Calu3 (cell line): ENCODE measurements at places on chromosomes 1 and 21. TPM values are rescaled to one million over a fixed set of nuclear protein-coding genes. Genes with fewer than 3 reads are reported as not detected.
A peak's percentile ranks its signal among the peaks of the same experiment; 100 is the strongest.

GRCh38 chr1:217437376-217437775, 193.5 kb downstream of the GPATCH2 start:
- no peak for DNase-seq

GRCh38 chr1:201946224-201946908, at the start of gene LMOD1:
LMOD1 (minus strand) TSS chr1:201946548; CDS start chr1:201946340, 208 bp downstream.
- peak; percentile 76 for DNase-seq

DNA sequence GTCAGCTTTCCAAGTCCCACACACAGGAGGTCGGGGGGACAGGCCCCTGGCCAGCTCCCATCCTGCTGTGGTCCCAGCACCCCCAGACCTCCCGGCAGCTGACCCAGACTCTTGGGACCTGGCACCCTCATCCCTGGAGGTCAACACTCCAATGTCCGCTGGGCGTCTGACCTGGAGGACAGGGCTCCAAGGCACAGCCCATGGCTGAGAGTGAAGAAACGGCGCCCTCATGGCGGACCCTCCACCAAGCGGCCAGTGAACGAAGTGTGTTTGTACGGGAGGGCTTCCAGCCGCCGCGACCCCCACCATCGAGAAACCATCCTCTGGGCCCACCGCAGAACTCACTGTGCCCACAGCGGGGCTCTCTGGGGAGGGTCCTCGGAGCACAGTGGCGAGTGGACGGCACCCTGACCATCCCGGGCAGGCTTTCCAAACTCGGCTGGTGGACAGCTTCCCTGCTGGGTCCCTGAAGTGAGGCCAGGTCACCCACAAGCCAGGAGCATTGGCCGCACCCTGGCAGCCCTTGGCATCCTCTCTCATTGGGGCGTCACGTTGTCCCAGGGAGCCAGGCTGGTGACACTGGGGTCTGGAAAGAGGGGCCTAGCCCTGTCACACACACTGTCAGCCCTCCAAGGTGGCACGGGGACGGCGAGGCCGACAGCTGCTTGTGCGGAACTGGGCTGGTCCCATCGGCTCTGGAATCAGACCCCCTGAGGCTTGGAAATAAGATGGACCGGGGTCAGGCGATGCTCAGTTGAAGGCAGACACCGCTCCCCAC, 47.8 kb upstream of the COL6A2 start:
- DNase-seq = no peak

DNA sequence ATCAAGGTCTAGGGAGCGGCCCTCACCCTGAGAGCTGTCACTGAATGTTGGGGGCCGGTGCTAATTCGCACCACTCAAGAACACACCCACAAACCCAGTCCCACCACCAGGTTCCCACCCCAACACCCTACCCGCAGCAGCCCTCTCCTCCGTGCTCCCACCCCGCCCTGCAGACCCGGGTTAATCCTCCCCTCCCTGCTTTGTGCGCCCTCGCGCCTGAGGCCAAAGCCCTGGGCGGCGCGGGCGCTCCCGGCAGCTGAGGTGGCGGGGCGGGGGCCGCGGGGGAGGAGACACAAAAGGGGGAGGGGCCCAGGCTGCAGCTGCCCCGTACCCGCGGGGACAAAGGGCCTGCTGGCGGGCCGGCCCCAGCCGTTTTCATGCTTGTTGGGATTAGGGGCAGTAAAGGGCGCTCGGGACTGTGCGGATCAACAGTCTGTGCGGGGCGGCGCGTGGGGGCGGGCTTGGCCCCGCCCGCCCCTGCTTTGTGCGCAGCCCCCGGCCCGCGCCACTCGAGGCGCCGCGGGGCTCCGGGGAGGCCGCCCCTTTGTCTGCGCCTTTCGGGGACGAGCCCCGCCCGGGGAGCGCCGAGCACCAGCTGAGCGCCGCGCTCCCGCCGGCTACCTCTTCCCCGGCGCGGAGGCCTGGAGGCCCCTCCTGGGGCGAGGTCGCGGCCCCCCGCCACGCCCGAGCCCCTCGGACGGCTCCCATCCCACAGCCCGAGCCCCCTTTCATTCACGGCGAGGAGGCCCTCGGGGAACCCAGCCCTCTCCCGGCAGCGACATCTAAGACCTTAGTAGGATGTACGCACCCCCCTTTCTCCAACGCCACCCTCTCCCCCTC, 10.9 kb downstream of the C1orf216 start:
- peak; percentile 45 for DNase-seq

DNA sequence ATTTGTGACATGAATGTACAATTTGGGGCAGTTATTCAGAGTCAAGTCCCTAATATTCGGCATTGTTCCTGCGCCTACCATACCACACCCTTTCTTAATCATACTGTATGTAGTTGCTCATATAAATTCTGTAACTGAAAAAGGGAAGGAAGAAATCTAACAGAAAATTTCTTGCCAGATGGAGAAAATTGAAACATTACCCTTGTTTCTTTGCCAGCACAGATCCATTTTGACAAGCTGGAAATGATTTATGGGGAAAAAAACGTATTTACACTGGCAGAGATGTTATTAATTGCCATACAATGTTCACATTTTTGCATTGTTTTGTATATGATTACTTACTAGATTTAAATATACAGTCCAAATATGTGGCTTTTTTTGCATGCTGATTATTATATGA, 363.8 kb upstream of the PKN2 start:
- DNase-seq = no peak

DNA sequence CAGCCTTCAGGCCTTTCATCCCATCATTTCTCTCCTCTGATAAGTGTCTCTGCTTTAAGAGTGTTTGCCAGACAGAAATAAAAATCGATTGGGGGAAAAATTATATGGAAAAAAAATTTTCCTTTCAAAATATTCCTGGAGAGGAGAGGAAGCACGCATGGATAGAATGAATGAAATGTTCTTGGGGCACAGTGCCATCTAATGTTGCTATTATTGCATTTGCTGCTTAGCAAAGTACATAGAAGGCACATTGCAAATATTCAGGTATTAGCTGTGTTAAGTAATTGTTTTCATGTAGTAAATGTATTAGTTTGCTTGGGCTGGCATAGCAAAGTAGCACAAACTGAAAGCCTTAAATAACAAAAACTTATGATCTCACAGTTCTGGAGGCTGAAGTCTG, 18.1 kb downstream of the B3GALT5 start:
- DNase-seq = no peak

GRCh38 chr1:8965121-8965820, 19.6 kb downstream of the CA6 start:
- DNase-seq = no peak

DNA sequence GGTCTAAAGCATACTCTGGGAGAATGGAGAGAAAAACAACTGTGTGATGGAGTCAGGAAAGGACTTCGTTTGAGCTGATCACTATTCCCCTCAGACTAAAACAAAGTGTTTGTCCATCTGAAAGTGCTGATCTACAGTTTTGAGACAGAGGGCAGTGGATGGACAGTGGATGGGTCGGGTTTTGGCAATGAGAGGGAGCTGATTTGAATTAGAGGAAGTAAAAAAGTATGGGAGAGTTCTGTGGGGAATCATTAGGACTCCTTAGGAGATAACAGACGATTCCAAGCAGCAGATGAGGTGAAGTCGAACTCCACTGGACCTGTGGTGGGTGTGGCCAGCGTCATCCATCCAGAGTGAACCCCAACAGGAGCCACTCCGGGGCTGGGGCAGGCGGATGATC, 62.3 kb downstream of the PTGS2 start:
- DNase-seq = peak; percentile 19

- DNase-seq = no peak
These were observed 139.8 kb upstream of the CHODL start for GRCh38 chr21:18104802-18105201.

GRCh38 chr1:27527223-27527889, 37.4 kb upstream of the WASF2 start:
- DNase-seq = no peak

Gene AXDND1
- total RNA-seq = 0.50 and 0.64 TPM in 2 replicates

DNA sequence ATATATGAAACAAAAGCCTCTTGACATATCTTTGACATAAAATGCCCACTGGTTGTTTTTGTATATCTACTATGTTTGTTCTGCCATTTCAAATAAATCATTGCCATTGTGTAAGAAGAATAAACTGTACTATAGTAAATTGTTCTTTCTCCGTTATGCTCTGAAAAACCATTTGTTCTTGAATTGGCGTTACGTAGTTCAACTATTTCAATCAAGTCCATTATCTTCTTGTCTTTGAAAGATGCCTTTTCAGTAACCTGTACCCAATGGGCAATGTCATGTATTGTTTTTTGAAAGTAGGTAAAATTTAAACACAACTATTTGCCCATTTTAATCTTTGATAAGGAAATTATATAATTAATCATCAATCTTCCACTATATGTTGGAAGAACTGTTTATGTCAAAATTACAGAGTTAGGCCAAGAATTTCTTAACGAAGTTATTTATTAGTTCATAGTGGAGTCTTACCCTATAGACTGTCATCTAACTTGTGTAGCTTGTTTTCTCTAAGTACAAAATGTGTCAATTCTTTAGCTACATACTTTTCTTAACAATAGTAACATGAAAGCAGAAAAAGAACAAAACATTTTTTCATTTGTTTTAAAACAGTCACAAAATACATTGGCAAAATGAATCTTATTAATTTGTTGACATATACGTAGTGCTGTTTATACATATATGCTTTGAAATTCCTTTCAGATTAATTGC, 294.8 kb downstream of the PTPRC start:
- no peak for DNase-seq

DNA sequence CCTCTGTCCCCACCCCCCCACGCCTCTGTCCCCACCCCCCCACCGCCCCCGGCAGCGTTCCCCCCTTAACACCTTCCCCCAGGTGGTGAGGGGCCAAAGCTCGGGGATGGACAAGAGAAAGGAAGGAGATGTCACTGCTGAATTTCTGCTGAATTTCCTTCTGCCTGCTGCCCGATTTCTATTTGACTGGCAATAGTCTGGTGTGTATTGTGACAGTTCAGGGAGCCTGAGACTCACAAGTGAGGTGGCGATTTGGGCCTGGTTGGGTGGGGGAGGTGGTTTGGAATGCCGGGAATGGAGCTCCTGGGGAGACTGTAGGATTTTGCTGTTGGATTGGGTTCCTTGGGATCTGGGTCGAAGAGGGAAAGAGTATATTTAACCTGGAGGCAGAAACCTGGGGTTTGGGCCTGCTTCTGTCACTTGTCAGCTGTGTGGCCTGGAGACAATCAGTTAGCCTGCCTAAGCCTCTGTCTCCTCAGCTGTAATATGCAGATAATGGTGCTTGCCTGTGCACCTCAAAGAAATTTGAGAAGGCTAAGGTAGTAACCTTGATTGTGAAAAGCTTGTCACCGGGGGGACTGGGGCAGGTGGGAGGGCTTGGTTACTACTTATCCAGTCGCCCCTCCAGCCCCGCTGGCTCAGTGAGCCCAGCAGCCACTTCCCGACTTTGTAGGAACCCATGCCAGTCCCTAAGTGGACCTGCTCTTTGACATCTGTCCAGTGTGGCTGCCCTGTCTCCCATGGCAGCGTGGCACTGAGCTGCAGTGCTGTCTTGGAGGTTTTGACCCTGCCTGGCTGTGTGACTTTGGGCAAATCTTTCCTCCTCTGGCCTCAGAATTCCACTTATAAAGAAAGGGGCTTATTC, 7.7 kb upstream of the LMNA start:
- no peak for DNase-seq

- DNase-seq = no peak
These were observed 604 bp downstream of the FGR start for GRCh38 chr1:27634177-27634984.

Gene LRRC53
- not detected in 2 replicates for total RNA-seq

DNA sequence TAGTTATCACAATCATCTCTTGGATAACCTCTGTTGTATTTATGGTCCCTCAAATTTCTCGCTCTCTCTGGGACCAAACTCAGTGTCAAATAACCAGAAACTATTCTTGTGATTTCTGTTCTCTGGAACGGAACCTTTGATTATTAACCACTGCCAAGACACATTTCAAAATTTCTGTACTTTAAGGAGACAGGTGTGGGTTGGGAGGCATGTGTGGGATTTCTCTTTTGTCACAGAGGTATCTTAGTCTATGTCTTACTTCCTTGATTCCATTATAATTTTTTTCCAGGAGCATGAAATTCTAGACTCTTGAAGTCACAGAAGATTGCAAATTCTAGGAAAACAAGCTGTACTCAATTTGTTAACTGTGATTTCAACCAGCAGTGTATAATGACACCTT, 919.0 kb upstream of the B3GALT2 start:
- no peak for DNase-seq

GRCh38 chr1:202810193-202810614, 550 bp upstream of the PCAT6 start:
- no peak for DNase-seq

Gene TTLL10
- total RNA-seq = 2.4 and 3.5 TPM in 2 replicates

DNA sequence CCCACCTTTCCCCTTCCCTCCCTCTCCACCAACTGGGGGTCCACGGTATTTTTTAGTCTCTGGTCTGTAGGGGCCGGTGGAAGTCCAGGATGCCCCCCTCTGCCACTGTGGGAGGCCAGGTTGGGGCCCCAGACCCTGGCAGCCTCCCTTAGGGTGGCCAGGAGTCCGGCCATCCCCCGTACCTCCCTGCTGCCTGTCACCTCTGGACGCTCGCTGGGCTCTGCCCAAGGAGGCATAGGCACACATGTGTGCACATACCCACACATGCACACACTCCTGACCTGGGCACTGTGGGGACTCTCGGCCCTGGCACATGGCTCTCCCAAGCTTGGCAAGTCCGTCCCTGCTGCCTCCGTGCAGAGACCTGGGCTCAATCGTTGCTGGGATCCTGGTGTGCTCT, 53.0 kb downstream of the DISP3 start:
- no peak for DNase-seq

DNA sequence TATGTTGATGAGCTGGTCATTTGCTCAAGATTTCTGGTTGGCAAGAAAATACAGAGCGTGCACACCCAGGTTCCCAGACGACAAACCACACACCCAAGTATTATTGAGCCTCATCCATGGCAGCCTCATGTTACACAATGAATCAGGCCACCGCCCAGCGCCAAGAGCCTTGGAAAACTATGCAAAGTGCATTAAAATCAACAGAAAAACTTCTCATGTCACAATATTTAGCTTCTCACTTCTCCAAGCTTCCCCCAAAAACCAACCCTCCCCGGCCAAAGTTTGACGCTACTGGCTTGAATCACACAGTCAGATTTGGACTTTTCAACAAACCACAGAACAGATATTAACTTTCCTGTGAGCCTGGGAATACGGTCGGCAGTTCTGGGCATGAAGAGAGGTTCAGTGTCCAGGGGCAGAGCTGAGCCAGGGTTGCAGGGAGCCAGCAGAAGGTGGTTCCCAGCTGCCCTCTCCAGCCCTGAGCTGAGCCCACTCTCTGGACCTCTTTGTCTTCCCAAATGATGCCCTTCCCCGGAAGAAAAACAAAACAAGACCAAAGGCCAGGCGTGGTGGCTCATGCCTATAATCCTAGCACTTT, 71.1 kb downstream of the SETD4 start:
- DNase-seq = no peak

GRCh38 chr1:198780376-198780775, 141.5 kb downstream of the PTPRC start:
- no peak for DNase-seq

- DNase-seq = no peak
These were observed 23.1 kb downstream of the HSD11B1 start for GRCh38 chr1:209727785-209728184.
